ENCODE measurements at places on chromosomes 11 and 22. TPM values are rescaled to one million over a fixed set of nuclear protein-coding genes. Genes with fewer than 3 reads are reported as not detected.

Gene OR52I1
- total RNA-seq: not detected

Gene TMEM86A
- total RNA-seq: 4.6 TPM

GRCh38 chr22:50716290-50717024, 21.5 kb upstream of the ACR start:
- DNase-seq: no peak

DNA sequence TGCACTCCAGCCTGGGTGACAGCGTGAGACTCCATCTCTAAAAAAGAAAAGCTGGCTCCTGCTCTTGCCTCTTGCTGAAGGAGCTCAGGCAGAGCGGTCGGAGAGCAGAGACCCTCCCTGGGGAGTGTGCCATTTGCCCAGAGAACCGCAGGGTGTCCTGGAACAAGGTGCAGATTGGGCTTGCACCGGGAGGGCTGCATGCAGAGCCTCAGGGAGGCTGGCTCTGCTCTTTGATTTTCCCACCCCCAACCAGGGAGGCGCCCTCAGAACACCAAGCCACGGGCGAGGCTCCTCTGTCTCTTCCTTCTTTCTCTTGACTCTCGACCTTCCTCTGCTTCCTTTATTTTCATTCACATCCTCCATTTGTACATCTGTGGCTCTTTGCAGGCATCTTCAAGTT, 889.1 kb downstream of the OPCML start:
- no peak for DNase-seq

DNA sequence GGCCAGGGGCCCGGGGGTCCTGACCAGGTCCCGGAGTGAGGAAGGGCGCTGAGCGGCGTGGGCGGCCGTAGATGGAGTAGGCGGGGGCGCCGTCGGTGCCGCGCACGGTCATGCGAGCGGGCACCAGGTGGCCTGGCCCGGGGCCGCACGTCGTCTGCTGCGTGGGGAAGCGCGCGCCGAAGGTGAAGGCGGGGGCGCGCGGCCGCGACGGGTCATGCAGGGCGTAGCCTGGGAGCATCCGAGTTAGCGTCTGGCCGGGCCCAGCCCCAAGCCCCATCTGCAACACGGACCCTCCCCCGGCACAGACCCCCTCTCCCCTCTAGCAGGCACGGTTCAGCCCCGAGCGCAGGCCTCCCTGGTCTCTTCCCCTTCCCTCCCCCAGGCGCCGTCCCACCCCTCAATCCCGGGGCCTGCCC, 1.7 kb upstream of the TYMP start:
- no peak for DNase-seq

GRCh38 chr11:128365044-128365443, 222.3 kb downstream of the ETS1 start:
- no peak for DNase-seq

GRCh38 chr11:99464985-99465384, 444.2 kb downstream of the CNTN5 start:
- no peak for DNase-seq

Gene PLAAT2
- total RNA-seq: not detected

Gene PKDREJ
- total RNA-seq: 0.36 TPM

DNA sequence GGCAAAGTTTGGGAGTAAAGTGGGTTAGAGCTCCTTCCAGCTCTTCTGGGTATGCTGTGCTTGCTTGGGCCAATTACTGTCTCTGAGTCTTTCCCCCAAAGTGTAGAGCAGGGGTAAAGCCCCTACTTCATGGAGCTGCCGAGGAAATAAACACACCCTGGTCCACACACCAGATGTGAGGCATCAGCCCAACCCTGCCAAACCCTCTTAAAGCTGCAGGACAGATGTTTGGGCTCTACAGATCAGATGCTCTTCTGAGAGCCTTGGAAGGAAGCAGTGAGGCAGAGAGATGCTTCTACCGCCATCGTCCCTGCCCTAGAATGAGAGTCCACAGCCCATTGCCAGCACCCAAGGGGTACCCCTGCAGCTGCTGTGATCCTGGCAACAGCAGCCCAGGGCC, 64.7 kb downstream of the ELFN2 start:
- DNase-seq: no peak

Gene INPP5J
- 2.2 TPM for total RNA-seq

Gene OR51E2
- 2.5 TPM for total RNA-seq
